ENCODE measurements at places on chromosomes 1 and 21. TPM values are rescaled to one million over a fixed set of nuclear protein-coding genes. Genes with fewer than 3 reads are reported as not detected.

ALPL gene
- 0.56 TPM for total RNA-seq

MAN1C1 gene
- total RNA-seq: 2.5 TPM

PGLYRP4 gene
- total RNA-seq: not detected

CENPF gene
- total RNA-seq: 51.8 TPM

MTMR11 gene
- total RNA-seq: 1.7 TPM

SPATA1 gene
- under 0.01 TPM for total RNA-seq

DNA sequence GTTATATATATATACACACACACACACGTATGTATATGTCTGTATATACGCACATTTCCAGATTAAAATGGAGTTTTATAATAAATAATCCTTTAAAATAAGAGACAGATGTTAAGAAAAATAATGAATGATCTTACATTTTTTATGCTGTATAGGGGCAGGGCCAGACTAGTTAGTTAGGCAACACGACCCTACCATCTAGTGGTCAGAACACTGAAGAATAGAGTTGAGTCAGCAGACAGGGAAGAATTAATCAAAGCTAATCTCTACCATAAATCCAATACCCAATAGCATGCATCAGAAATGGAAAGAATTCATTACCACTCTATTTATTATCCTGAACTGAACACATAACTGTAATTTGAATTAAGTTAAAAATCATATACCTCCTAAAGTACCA, 156.7 kb downstream of the BRINP3 start:
- H3K36me3 ChIP-seq: no peaks in the 10 kb centered on the region
- H3K27me3 ChIP-seq: no peaks in the 10 kb centered on the region
- no peaks in the 10 kb centered on the region for H3K4me1 ChIP-seq
- H3K27ac ChIP-seq: no peak overlapping the region
- H3K4me3 ChIP-seq: no peak overlapping the region

DNA sequence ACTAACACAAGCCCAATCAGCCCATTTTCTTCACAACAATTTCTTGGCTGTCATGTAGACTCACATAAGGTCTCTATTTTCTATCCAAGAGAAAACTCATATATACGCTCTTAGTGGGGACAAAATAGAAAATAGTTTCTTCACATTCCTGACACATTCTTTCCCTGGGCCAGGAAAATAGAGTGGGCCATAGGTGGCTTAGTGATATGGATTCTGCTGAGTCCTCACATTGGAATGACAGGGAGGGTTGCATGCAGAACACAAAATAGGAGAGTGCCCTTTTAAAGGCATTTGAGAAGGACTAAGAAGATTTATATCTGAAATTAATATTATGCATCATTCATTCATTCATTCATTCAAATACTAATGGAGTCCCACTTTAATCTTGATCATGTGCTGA, 207.7 kb downstream of the LYPLAL1 start:
- H3K27ac ChIP-seq: no peak overlapping the region
- DNase-seq: no peak
- H3K27me3 ChIP-seq: no peaks in the 10 kb centered on the region
- no peak overlapping the region for H3K4me3 ChIP-seq
- H3K4me1 ChIP-seq: peaks cover 2% of the 10 kb centered on the region

DNA sequence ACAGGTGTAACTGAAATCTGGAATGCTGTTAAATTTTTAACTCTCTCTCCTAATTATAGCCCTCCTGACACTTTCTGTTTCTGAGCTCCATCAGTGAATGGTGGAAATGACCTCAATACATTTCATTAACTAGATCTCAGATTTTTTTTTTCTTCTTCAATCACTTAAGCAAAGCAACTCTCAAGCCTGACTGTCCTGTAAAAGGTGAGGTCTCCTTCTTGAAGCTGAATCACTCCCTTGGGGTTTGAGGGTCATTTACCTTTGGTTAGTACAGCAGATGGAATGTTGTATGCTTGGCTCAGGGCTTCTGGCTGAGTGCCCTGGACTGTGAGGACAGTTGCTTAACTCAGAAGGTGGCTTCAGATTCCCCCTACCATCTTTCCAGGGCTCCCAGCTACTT, 518.7 kb downstream of the PTPRC start:
- no peaks in the 10 kb centered on the region for H3K36me3 ChIP-seq
- no peaks in the 10 kb centered on the region for H3K27me3 ChIP-seq
- no peaks in the 10 kb centered on the region for H3K4me1 ChIP-seq

DNA sequence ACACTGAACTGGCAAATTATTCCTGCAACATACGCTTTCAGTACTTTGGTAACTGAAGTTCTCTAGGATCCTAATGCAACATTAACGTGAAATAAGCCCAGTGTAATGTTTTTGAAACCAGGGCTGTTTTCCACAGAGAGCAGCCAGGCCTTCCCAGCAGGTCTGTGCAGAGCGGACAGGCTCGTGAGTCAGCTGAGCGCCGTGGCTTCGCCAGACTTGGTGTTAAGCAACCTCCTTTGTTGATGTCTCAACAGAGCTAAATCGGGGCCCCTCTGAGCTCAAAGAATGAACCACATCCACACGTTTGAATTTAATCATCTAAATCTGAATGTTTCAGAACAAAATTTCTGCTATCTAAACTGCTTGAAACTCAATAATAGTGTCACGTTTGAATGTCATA, 181.8 kb upstream of the FMN2 start:
- no peaks in the 10 kb centered on the region for H3K27me3 ChIP-seq
- no peaks in the 10 kb centered on the region for H3K36me3 ChIP-seq
- no peak overlapping the region for H3K27ac ChIP-seq
- H3K4me3 ChIP-seq: no peak overlapping the region

GRCh38 chr1:161398900-161399256, 31.2 kb upstream of the CFAP126 start:
- no peaks in the 10 kb centered on the region for H3K27me3 ChIP-seq
- H3K4me1 ChIP-seq: no peaks in the 10 kb centered on the region
- DNase-seq: no peak
- peak overlapping the region; percentile 83 for H3K27ac ChIP-seq
- no peaks in the 10 kb centered on the region for H3K36me3 ChIP-seq

- no peaks in the 10 kb centered on the region for H3K4me1 ChIP-seq
- no peak for DNase-seq
Measured at GRCh38 chr1:44848456-44849181, 5.6 kb upstream of the PTCH2 start.

DNA sequence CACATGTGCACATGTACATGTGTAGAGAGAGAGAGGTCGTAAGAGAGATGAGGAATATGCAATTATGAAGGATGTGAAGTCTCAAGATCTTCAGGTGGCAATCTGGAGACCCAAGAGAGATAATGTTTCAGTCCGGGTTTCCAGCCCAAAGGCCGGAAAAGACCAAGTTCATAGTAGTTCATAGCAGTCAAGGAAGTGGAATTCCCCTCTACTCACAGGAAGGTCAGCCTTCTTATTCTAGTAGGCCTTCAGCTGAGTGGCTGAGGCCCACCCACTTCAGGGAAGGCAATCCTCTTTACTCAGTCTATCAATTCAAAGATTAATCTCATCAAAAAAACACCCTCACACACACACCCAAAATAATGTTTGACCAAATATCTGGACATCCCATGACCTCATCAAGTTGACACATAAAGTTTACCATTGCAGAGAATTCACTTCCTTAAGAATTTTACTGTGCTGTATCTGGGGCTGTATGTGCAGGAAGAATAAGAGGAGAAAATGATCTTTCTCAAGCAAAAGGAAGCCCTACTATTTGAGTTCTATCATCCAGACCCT, 114.6 kb downstream of the TNFSF18 start:
- no peaks in the 10 kb centered on the region for H3K27me3 ChIP-seq
- no peaks in the 10 kb centered on the region for H3K36me3 ChIP-seq
- no peak for DNase-seq
- H3K27ac ChIP-seq: peak overlapping the region; percentile 50
- peaks cover 31% of the 10 kb centered on the region for H3K4me1 ChIP-seq

DNA sequence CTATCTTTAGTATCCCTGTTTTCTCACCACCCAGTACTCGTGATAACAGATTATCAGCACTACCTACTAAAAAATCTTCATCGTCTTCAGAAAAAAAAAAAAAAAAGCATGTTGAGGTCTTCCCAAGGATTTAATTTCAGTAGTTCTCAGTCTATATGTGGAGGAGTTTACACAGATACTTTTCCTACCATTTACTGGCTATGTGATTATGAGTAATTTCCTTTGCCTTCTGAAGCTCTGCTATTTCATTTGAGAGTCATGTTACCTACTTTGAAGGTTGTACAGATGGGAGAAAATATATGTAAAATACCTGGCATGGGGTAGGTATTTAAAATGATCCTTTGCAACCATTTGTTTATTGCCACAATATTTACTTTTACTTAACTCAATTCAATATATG, 399.7 kb downstream of the NEGR1 start:
- DNase-seq: peak; percentile 2
- no peak overlapping the region for H3K27ac ChIP-seq
- H3K27me3 ChIP-seq: no peaks in the 10 kb centered on the region

DNA sequence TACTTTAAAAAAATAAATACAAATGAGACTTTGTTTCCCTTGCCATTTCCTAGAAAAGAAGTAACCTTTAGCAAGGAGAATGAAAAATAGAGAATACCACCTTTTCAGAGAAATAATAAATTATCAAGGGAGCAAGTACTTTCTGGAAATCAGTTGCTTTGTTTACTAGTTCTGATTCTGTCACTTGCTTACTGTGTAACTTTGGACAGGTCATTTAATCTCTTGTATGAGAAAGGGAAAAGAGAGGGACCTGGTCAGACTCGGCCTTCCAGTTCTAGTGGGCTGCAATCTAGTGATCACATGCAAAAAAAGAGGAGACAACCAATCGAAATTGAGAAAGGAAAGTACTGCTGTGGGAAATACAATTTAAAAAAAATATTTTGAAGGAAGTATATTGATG, 34.2 kb downstream of the KCTD3 start:
- H3K36me3 ChIP-seq: peaks cover 5% of the 10 kb centered on the region
- H3K4me3 ChIP-seq: no peak overlapping the region
- no peak for DNase-seq
- H3K4me1 ChIP-seq: peaks cover 19% of the 10 kb centered on the region
- no peak overlapping the region for H3K27ac ChIP-seq

DNA sequence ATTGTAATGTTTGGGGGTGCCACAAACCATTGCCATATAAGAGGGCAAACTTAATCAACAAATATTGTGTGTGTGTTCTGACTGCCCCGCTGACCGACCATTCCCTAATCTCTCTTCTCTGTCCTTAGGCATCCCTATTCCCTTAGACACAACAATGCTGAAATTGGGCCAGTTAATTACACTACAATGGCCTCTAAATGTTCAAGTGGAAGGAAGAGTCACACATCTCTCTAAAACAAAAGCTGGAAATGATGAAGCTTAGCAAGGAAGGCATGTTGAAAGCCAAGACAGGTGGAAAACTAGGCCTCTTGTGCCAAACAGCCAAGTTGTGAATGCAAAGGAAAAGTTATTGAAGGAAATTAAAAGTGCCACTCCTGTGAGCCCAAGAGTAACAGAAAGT, 30.2 kb downstream of the LTN1 start:
- H3K27ac ChIP-seq: no peak overlapping the region
- DNase-seq: no peak
- peaks cover 12% of the 10 kb centered on the region for H3K36me3 ChIP-seq
- no peak overlapping the region for H3K4me3 ChIP-seq

All from IMR-90 (cell line).